ENCODE measurements at places on chromosomes 7 and 10.

- DNase-seq, result no peak
These were observed 54.9 kb downstream of the ZRANB1 start for GRCh38 chr10:124996854-124997215.

DNA sequence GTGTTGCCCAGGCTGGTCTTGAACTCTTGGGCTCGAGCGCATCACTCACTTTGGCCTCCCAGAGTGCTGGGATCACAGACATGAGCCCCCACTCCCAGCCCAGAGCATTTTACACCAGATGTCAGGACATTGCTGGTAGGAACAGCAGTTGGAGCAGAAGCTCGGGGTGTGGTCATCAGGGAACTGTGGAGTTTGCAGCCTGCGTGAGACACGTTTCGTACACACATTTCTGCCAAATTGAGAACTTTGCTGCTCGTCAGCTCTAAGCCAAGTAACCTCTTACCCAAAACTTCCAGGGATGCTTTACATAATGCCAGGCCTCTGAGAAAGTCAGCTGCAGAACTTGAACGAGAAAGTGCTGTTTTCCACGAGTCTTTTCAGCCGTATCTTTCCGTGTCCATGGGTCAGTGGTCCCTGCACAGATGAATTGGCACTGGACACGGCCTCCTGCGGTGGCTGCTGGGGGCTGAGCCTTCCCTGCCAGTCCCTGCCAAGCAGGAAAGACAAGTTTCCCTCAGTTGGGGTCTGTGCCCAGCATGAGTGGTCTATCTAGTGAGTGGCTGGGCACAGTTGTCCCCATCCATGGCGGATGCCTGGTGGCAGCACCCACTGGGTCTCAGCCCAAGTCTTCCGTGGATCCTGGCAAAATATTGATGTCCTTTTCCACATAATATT, 54.4 kb downstream of the DNAJB6 start:
- no peak for DNase-seq

DNA sequence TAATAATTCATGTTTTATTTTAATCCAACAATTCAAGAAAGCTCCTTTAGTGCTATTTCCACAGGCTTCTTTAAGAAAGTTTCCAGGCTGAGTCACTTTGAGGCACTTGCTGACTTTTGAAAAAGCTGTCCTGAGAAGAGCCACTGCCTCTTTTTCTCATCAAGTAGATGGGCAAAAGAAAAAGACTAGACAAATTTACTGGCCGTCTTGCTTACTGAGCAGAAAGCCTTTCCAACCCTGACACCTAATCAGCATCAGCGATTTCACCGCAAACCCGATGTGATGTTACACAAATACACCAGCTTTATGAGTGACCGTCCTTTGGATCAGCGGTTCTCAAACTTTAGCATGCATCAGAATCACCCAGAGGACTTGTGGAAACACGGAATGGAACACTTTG, 24.3 kb downstream of the CTTNBP2 start:
- no peak for DNase-seq

DNA sequence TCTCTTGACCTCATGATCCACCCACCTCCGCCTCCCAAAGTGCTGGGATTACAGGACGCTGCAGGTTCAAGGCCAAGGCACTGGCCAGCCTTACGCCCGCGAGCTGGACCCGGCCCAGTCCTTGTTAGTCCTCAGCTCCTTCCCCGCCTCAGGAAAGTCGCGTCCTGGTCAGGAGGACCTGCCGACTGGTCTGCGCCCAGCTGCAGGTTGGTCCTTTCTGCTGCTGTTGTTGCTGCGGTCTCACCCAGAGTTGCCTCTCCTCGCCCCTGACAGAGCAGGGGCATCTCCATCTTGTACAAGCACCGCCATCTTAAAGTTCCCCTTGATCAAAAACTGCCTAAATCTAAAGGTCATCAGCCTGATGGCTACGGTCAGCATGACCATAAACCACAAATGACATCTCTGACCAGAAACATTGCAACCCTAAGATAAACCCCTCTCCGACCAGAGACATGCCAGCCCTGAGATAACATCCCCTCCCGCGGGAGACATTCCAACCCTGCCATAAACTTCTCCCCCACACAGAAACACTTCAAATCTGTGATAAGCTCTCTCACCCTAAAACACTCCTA, 13.9 kb upstream of the BMS1 start:
- DNase-seq, result no peak

- DNase-seq, result no peak
These were observed 103.2 kb upstream of the WAC start for GRCh38 chr10:28429573-28430216.

- DNase-seq, result no peak
These were observed 434.1 kb downstream of the DNAJB9 start for GRCh38 chr7:109003742-109004141.

DNA sequence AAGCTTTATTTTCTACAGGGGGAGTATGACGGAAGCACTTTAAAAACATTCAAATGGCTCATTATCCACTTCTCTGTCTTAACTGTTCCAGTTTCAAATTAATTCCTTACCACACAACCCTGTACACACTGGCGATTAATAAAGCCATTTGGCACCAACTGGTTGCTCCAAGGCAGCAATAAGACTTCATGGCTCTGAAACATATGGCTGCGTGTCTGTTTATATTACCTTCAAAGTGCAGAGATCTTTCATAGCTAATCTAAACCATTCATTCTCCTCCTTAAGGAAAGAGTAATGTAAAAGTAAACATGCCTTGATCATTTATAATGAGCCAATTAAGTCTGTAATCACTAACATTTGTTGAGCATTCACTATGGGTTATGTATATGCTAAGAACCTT, 325.7 kb downstream of the PARD3 start:
- DNase-seq, result no peak

DNA sequence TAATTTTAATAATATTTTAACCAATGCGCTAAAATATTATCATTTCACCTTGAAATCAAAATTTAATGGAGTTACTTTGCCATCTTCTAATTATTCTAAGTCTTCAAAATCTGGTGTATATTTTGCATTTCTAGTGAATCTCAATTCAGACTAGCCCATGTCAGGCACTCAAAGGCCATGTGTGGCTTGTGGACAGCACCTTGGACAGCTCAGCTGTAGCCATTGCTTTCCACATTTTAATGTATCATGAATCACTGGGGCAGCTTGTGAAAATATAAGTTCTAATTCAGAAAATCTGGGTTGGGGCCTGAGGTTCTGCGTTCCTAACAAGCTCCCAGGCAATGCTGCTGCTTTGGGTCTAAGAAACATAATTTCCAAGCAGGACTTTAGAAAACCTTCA, 57.2 kb downstream of the MGAM2 start:
- no peak for DNase-seq
